Stimulated activated CD8-positive, alpha-beta memory T cell treated with anti-CD3 and anti-CD28 coated beads, Interleukin-4, amount 100 ng/mL, for 1 hour (primary cell): ENCODE measurements at places on chromosomes 5 and 9.

DNA sequence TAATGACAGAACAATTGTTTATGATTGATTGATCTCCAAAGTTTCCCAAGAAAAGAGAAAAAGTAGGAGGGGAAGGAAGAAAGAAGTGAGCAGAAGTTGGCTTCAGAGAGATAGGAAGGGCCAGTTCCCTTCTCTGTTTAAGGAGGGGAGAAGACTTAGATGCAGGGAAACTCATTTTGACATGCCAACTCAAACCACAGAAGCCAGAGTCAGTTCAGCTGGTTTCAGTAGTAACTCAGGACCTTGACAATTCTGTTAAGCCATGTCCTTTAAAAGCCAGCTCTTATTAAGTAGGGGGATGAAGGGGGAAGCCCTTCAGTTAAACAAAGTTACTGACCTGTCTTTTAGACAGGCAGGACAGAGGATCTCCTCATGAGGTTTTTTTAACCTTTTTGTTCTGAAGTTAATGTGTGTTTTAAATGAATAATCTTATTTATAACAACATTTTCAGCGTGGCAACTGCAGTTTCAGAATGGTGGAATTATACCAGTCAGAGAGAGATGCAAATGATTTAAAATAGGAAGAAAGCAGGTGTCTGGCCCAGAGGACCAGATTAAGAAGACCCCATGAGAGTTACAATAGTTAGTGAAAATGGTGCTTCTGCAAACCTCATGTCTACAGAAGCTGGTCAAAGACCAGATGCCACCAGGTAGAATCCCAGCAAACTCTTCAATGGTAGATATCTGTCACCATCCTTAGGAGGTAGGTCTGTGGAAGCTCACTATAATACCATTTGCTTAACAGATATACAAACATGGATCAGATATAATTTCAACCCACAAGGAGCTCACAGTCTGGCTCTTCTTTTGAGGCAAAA is 29.3 kb upstream of the ABL1 start:
- no peak for DNase-seq

GRCh38 chr5:163548649-163549048 is 43.2 kb downstream of the MAT2B start:
- no peak for DNase-seq

GRCh38 chr5:54553659-54554207 is 36.2 kb downstream of the SNX18 start:
- no peak for DNase-seq

DNA sequence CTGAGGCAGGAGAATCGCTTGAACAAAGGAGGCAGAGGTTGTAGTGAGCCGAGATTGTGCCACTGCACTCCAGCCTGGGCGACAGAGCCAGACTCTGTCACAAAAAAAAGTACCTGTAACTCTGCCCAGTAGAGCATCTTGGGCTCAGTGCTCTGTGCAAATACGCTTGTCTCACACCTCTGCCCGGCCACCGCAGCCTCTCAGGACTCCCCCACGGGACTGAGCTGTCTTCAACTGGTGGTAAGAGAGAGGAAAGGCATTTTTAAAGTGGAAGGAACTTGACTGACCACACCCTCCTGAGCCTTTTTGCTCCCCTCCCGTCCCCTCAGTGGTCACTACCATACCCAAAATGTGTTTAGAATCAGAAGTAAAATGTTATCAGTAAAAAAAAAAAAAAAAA is 174.3 kb upstream of the PIK3R1 start:
- DNase-seq: no peak

GRCh38 chr5:178086266-178086665 is 27.1 kb upstream of the N4BP3 start:
- DNase-seq: no peak

GRCh38 chr5:2550509-2550908 is 201.0 kb downstream of the IRX2 start:
- DNase-seq: no peak

DNA sequence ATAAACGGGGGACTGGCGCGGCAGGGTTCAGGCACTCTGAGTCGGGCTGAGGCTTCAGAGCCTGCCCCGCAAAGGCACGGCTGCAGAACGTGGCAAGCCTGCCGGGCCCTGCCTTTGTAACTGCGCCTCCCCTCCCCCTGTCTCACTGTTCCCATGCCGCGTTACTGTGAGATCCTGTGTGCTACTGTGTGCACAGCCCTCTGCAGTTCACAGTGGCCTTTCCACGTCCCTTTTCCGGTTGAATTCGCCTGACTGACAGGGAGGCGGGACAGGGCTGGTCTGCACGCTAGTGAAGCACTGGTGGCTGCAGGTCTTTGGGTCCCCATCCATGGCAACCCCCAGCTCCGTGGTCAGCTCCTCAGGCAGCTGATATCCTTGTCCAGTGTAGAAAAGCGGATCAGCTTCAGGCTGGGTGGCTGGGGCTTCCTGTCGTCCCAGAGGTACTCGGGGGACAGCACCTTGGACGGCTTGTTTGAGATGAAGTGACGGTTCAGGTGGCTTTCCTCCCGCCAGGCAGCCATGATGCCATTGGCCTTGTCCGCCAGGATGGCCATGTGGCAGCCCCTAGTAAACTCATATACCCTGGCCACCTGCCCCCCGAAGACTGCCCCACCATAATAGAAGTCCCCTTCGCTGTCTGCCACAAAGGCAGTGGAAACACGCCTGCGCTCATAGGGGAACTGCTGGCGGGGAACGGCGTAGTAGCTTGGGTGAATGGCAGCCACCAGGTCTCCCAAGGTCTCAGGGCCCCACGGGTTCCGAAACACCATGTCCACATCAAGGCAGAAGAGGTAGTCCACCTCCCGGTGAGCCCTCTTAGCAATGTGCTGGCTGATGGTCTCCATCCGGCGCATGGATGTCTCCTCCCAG is 10.3 kb downstream of the GBGT1 start:
- no peak for DNase-seq

- DNase-seq: no peak
These were observed 116.7 kb upstream of the PITX1 start for GRCh38 chr5:135150767-135151166.

- DNase-seq: no peak
These were observed 272.4 kb downstream of the ADAMTS6 start for GRCh38 chr5:65209341-65209740.

DNA sequence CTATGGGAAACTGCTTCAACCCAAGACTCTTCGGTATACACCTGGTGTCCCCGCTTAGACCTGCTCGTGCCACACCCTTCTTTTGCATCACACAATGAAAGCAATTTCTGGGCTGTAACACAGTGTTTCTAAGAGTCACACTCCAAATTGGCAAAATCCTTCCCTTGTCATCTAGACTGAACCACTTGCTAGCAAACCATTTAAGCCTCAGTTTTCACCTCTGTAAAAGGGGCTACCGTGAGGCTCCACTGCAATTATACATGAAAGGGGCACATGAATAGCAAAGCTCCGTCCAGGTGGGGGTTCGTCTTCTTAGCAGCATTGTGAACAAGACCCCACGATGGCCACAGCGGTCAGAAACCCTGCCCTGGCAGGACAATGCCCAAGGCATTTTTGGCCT is 166.8 kb downstream of the PAX5 start:
- DNase-seq: no peak

- DNase-seq: no peak
These were observed 26.3 kb upstream of the CCDC112 start for GRCh38 chr5:115322729-115323128.

GRCh38 chr9:110543631-110544051 is 35.9 kb downstream of the SVEP1 start:
- DNase-seq: no peak

- DNase-seq: no peak
These were observed 50.2 kb downstream of the CARTPT start for GRCh38 chr5:71769287-71769686.

- DNase-seq: no peak
These were observed 189.7 kb downstream of the GNAQ start for GRCh38 chr9:77841739-77842386.

GRCh38 chr5:10264604-10265003 is 14.5 kb downstream of the CCT5 start:
- DNase-seq: no peak

- no peak for DNase-seq
These were observed 25.5 kb downstream of the FOXI1 start for GRCh38 chr5:170131235-170131634.

DNA sequence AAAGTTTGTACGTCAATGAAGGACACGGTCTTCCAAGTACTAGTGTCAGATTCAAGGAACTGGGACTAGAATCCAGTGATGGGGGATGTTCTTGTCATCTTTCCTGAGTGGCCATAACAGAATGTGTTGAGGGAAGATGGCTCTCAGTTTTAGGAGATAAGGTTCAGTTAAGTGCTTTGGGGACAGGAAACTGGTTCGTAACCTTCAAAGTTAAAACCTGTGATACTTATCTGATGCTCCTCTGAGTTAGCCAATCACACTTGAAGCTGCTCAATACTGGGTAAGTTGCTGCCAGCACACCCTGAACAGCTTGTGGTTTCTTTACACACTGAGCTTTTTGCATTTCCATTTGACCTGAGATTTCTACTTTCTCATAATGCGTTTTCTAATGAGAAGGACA is 64.4 kb downstream of the PIK3R1 start:
- no peak for DNase-seq

- DNase-seq: no peak
These were observed 4.1 kb downstream of the SLC31A2 start for GRCh38 chr9:113154946-113155345.

DNA sequence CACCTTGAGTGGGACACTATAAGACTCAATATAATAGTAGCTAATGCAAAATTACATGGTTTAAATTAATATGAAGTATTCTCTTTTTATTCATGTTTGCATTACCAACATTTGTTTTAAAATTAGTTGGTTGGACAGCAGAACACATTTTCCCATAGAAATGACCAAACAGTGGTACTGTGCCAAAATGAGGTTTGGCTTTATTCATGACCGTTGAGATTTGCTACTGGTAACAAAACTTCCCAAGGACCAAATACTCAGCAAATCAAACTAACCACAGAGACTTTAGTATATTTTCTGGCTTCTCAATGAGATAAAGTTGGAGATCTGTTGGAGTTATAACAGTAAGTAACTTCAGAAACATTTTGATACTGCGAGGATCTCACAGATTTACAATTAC is 637.8 kb upstream of the MEF2C start:
- DNase-seq: no peak

- no peak for DNase-seq
These were observed 50.5 kb downstream of the CTNND2 start for GRCh38 chr5:11853796-11854195.

GRCh38 chr5:92566113-92566786 is 1014.8 kb downstream of the NR2F1-AS1 start:
- DNase-seq: no peak

GRCh38 chr9:35666549-35666948 is 1.6 kb upstream of the ARHGEF39 start:
- no peak for DNase-seq

DNA sequence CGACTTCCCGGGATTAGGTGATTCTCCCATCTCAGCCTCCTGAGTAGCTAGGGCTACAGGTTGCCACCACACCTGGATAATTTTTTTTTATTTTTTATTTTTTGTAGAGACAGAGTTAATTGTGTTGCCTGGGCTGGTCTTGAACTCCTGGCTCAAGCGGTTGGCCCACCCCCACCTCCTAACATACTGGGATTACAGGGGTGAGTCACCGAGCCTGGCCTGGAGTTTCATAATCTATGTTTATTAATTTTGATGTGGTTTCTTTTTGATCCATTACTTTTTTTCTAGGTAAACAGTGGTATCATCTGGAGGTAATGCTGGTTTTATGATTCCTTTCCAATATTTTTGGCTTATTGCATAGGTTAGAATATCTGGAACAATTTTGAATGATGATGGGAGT is 54.2 kb downstream of the KIAA1958 start:
- no peak for DNase-seq

DNA sequence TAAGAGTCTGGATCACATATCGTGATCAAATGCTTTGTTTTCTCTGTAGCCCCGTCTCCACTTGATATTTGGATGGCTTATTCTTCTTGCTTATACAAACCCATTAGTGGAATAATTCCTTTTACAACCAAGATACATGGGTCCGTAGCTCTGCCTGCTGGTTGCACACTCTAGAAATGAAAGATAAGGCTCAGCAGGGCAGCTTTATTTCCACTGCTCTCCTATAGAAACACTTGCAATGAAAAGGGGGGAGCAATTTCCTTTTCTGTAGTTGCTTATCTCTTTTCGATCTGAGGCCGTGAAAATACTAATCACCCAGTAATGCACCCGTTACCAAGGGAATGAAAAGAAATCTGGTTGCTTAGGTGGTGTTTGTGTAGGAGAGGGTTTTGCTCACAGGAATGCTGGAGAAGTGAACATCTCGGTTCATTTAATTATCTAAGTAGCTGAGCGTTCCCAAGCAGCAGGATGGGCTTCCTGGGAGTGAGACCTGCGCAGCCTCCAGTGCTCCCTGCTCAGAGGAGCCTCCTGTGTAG is 131.7 kb downstream of the ADAMTS16 start:
- DNase-seq: no peak
